ENCODE measurements at places on chromosomes 2 and 18. TPM values are rescaled to one million over a fixed set of nuclear protein-coding genes. Genes with fewer than 3 reads are reported as not detected.

DNA sequence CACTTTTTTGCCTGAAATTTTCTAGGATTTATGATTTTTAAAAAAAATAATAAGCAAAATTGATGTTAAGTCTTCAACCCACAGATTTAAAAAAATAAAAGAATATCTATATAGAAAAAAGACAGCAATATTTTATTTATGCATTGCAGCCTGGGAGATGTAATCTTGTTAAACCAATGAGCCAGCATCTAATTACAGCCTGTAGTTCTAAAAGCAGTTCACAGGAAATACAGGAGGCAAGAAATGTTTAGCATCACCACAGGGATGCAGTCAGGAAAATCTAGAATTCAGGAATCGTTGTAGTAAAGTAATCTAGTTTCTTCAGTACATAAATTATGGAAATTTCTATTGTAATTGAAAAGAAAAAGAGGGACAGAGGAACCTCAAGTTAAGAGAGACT lies 17.2 kb downstream of the UGGT1 start:
- DNase-seq = no peak

DNA sequence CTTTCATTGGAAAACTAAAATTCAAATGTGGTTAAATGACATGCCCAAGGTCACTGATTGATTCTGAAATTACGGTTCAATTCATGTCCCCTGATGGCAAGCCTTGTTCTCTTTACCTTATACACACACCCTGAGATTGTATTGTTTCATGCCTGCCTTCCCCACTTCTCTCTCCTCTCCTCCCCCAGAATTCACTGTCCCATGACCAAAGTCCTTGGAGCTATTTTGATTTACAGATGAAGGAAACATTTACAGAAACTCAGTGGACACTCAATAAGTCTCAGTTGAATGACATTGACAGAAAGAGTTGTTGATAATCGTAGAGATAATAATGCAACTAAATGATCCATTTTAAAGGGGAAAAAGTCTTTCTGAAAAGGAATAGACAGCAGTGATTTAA lies 33.1 kb upstream of the SIX2 start:
- DNase-seq = no peak

- DNase-seq = no peak
Observed at GRCh38 chr2:200443376-200443775, 66.5 kb downstream of the KCTD18 start.

DNA sequence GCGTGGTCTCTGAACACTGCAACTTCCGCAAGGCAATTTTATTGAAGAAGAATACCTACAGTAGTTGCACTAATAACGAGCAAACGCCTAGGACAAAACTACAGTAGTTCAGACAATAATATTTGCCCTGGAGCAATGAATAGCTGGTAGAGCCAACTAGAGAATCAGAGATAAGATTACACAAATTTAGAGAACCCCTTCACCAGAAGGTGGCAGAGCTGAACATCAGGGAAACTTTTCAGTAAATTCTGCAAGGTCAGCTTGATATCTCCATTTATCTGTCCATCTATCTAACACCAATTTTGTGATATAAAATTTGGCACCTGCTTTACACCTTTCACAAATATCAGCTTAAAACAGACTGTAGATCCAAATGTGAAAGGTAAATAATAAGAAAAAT lies 43.8 kb downstream of the CDH19 start:
- no peak for DNase-seq

DNA sequence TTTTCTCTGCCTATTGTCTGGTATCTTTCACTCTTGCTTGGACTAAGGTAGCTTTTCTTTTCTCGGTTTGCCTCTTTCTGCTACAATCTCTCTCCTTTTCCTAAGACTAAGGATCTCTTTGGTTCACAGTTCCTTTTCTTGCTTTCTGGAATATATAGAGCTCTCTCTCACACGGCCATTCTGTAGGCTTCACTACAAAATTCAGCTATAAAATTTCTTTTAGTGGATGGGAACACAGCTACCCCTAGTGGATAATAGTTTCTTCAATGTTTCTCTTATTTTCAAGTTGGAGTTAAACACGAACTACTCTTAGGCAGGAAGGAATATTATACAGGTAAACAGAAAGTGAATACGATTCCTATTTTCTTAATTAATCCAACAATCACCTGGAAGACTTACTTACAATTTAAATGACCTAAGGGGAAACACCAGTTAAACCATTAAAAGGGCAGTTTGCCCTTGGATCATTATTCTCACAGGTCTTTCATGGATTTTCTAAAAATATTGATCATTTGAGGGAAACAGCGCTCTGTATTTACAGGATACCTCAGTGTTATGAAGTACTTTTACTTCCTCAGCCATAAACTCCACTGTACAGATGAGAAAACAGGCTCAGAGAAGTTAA lies 140.5 kb downstream of the LRP2 start:
- no peak for DNase-seq

Gene ID2
- 183 TPM for total RNA-seq

DNA sequence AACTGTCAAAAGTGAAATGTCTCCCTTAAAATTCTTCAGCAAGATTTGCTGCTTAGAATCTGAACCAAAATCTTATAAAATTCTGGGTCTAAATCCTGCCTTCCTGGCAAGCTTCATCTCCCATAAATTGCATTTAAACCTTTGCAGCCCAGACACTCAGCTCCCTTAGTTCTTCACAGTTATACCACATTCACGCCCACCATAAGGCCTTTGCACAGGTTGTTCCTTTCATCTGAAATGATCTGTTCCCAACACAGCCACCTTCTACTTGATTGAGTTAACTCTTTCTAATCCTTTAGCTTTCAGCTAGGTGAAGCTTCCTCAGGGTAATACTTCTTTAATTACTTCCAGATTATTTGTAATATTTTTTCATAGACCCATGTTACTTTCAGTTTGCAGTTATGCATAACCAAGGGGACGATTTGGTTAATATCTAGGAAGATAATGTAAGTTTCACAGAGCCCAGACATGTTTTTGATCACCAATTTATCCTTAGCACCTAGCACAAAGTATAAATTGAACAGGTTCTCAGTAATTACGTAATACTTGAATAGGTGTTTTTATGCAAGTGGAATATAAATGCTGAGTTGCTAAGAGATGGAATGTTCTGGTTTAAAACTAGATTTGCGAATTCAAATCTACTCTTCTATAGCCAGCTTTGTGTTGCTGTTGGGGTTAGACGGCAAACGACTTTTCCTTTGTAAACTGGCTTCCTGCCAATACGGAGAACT lies 779.7 kb upstream of the PKDCC start:
- no peak for DNase-seq

DNA sequence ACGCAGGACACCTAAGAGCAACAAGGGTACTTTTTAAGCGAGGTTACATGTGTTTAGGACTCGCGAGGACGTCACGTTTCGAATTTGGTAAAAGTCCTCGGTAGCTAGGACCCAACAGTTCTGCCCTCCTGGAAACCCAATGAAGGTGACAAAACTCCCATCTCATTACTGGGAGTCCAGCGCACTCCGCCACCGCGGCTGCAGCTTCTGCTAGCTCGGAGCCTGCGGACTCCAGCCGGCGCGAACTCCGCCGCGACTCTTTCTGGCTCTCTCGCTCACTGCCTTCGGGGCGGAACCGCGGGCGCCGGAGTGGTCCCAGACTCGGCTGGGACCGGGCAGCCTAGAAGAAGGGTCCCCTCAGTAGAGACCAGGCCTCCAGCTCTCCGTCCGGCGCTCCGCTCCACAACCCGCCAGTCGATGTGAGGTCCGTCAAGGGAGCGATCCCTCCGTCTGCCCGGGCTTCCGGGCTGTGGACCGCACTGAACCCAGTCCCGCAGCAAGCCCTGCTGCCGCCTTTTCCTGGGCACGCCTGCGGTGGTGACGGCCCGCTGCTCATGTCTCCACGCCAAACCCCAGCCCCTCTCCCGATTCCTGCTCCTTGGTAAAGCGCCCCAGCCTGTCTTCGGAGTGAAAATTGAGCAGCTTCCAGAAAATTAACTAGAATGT lies 3.0 kb upstream of the OSR1 start:
- peak; percentile 55 for DNase-seq

Gene PRSS56
- not detected for total RNA-seq

Gene AGXT
- total RNA-seq = 3.0 TPM

Gene DLGAP1
- 2.2 TPM for total RNA-seq

Gene TRIM43
- not detected for total RNA-seq

Gene TMEM150A
- total RNA-seq = 10.8 TPM

DNA sequence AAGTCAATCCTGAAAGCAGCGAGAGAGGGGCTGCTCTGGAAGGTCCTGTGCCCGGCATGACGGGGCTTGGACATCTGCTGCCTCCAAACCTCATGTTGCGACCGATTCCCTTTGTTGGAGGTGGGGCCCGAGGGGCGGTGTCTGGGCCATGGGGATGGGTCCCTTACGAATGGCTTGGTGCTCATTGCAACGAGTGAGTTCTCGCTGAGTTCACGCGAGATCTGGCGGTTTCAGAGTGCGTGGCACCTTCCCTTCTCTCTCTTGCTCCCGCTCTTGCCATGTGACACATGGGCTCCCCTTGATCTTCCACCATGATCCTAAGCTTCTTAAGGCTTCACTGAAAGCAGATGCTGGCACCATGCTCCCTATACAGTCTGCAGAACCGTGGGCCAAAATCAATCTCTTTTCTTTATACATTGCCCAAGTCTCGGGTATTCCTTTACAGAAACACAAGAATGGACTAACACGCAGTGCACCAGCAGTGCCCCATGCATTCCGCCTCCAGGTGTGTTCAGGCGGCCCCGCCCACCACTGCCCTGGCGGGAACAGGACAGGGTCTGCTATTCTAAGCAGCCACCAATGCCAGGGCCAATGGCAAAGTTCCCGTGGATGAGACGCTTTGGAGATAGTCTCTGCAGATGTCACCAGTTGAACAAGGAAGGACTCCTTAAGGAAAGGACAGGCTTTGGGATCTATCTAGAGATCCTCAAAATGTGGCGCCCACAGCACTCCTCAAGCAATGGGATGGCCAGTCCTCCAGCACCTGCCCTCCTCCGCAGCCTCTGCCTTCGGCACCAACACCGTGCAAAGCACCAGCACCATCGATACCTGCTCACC lies 63.4 kb downstream of the ZNF516 start:
- DNase-seq = no peak

- no peak for DNase-seq
Observed at GRCh38 chr2:98643496-98644100, 35.2 kb downstream of the UNC50 start.
